Activated naive CD4-positive, alpha-beta T cell treated with anti-CD3 and anti-CD28 coated beads, Interleukin-2, amount 50 U/mL, for 72 hours (primary cell): ENCODE measurements at places on chromosomes 1 and 21. TPM values are rescaled to one million over a fixed set of nuclear protein-coding genes. Genes with fewer than 3 reads are reported as not detected.

- no peak for DNase-seq
Observed at GRCh38 chr1:61083013-61083806, 849 bp downstream of the NFIA start.

BEST4 gene
- 1.8 TPM for total RNA-seq

GRCh38 chr1:19893687-19894086, 11.5 kb downstream of the OTUD3 start:
- DNase-seq = no peak

CASQ2 gene
- total RNA-seq = not detected

- no peak for DNase-seq
Observed at GRCh38 chr21:38380481-38381137, 117.7 kb downstream of the ERG start.

DNA sequence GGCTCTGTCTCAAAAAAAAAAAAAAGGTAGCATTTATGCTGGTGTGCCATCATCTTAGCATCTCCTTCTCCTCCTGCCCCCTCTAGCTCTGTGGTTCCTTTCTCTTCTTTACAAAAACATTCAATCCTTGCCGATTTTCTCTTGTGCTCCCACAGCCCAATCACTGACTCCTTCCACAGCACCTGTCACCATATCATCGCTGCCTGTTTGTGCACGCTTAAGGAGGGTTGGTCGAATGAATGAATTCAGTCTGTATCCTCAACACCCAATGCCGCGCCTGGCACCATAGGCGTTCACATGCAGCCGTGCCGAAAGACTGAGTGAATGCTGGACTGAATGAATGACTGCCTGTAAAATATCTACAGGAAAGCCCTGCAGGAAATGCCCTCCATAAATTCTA, 7.9 kb downstream of the RNU5D-1 start:
- no peak for DNase-seq

GRCh38 chr1:197197430-197197997, 51.0 kb upstream of the ASPM start:
- DNase-seq = no peak

DNA sequence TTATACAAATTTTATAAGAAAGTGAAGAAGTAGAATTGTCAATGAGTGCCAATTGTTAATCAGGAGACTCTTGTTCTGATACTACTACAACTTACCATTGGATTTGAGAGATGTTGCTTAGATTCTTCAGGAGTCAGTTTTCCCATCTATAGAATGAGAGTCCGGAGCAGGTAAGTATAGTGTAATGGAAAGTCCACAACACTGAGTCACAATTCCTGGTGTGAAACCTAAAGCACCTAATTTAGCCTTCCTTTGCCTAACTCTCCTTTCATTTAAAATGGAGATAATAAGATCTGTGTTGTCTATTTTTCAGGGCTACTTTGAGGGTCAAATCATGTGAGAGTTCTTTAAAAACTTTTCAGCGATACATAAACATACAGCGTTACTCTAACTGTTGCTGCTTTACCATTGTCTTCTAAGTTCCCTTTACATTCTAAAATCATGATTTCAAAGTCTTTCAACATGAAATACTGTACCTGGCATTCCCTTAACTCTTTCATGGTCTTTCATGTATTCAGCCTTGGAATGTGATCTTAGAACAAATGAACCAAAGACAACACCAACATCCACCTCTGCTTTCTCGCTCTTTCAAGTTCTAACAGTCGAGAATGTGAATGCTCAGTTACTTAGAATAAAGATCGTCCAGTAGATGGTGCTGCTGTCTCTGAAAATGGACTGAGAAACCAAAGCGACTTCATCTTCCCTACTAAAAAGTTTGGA, 90.9 kb downstream of the SLC30A10 start:
- DNase-seq = no peak

DNA sequence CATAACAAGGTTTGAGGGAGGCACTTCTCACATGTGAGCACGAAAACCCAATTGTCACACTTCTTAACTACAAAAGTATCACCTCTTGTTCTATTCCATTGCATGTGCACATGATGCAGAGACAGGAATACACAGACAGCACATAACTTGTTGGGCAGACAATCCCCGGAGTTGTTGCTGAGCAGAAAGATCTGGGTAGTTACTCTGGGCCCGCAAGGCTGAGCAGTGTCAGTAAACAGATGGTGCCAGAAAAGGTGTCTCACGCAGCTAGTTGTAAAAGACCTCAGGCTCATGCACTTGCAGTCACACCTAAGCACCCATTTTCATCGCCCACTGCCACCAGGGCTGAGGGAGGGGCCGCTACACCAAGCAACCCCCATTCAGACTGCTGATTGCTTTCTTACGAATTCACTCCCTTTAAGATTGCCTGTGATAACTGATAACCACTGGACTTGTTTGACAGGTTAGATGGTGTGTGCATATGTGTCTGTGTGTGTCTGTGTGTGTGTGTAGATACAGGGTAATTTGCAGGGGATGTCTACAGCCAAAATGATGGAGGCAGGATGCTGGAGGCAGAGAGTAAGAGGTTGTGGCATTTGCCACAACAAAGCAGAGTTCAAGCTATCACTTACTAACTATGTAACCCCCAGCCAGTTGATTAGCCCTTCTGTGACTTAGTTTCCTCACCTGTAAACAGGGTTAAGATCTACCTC, 4.2 kb downstream of the LGR6 start:
- DNase-seq = no peak
